Type B pancreatic cell (in vitro differentiated cells): ENCODE measurements at places on chromosomes 12 and 14.

GRCh38 chr12:103688376-103689063 is 101.4 kb downstream of the STAB2 start:
- DNase-seq, result no peak

DNA sequence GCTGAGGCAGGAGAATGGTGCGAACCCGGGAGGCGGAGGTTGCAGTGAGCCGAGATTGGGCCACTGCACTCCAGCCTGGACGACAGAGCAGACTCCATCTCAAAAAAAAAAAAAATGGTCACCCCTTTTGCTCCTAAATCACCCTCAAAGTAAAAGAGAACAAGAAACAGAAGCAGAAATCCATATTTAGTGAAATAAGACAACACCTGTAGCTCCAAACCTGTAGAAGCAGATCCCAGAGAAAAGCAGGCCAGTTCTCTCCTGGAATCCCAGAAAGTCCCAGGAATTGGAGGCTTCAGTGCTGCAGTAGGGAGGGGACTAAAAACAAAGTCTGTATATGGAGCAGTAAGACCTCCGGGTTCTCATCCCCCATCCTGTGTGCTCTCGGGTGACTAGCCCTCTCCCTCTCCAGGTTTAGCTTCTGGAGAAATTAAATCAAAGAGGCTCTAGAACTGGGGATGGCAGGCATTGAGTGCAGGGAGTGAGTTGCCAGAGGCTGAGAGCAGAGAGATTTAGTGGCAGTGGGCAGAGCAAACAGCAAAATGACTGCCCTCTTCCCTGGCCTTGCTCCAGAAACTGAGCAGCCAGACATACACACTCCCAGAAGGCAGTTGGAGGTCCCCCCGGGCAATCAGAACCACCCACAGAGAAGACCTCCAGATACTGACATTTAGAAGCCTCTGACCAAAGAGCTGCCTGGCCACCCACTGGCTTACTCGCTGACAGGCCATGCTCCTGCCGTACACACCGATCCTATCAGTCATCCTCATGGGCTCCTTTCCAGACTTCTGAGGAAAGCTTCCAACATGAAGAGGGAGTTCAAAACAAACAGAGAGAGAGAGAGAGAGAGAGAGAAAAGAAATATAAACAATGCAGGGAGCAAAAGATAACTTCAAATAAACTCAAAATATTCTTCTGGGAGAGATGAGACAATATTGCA is 6.3 kb upstream of the MLXIP start:
- no peak for DNase-seq

DNA sequence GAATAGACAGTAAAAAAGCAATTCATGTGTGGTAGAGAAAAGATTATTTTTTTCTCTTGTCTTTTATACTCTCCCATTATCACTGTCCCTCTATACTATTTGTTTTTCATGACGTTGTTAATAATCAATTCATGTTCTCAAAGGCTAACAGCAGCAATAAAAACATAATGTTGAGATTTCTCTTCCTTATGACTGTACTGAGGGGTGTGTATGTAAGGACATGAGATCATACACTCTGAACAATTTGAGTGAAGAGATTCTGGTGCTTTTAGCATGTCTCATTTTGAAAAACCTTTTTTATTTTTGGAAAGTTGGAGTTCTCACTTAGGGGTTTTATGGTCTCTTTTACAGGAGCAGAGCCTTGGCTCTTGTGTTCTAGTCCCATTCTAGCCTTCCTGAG is 3.8 kb upstream of the TSPAN8 start:
- no peak for DNase-seq

DNA sequence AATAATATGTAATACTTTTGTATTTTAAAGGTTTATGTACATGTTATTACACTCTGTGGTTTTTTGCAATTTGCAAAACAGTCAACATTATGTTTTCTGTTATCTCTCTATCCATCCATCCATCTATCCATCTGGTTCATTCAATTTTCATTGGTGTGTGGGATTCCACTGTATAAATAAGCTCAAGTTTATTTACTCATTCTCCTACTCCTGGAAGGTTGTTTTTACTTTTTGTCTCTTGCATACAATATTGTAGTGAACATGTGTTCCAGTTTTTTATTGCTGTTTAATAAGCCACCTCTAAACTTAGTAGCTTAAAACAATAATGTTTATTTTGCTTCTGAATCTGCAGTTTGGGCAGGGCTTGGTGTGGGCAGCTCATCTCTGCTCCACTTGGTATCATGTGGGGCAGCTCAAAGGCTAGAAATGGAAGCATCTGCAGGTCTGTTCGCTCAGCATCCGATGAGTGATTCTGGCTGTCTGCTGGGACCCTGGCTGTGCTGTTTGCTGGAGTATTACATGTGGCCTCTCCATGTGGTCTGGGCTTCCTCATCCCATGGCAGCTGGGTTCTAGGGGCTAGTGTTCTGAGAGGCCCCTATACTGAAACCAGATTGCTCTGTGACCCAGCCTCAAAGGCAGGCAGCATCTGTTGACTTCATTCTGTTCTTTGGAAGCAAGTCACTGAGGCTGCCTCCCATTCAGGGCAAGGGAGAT is 98.8 kb downstream of the SLC25A47 start:
- no peak for DNase-seq

DNA sequence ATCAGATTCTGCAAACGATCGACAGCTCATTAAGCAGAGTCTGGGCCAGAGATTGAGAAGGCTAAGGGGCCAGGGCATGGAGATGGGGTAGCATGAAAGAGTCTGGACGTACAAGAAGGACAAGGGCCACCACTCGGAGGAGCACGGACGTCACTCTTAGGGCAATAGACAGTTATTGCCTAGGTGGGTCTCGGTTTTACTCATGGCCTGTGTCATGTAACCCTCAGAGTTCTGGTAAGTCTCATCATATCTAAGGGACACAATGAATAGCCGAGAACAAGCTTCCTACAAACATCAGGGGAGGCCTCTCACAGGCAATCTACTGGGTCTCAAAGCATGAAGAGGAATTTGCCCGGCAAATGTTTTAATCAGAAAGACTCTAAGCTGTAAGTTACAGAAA is 30.4 kb upstream of the ITPK1 start:
- no peak for DNase-seq

- DNase-seq, result no peak
These were observed 191.0 kb downstream of the FBXL14 start for GRCh38 chr12:1403417-1403816.

DNA sequence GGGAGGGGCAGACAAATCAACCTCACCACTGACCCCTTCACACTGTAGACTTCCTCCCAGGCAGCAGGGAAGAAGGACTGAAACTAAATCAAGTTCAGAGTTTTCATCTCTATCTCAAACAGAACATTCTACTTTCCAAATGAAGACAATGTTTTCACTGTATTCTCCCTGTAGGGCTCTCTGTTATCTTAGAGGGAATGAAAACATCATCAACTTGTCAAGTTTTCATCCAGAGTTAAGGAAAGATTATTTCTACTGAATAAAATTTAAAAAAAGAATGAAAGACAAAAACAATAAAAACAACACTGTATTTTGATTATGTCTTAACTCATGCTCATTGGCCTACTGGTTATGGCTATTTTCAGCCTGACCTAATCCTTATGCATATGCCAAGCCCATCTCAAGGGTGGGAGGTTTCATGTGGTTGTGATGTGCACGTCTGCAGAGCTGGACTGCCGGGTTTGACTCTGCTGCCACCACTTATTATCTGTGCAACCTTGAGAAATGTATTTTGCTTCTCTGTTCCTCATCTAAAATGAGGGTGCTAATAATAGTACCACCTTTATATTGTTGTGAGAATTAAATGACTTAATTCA is 152.0 kb upstream of the AVPR1A start:
- no peak for DNase-seq

- no peak for DNase-seq
These were observed 103.3 kb upstream of the CCDC175 start for GRCh38 chr14:59679872-59680271.

GRCh38 chr12:93838193-93838592 is 161.0 kb downstream of the CRADD start:
- no peak for DNase-seq

DNA sequence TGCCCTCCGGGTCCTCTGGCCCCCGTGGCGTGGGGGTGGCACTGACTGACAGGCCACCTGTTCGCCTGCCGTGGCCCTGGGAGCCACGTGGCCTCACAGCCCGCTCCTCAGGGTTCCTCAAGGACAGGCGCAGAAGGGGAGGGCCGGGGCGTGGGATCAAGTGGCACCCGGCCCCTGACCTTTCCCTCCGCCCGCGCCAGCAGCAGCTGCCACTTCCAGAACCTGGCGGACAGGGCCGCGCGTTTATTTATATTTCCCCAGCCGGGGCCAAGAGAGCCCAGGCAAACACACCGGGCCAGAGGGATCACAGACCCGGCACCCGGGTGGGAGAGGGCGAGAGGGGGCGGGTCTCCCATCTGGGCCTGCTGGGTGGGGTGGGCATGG is 92.6 kb downstream of the RFLNA start:
- no peak for DNase-seq

DNA sequence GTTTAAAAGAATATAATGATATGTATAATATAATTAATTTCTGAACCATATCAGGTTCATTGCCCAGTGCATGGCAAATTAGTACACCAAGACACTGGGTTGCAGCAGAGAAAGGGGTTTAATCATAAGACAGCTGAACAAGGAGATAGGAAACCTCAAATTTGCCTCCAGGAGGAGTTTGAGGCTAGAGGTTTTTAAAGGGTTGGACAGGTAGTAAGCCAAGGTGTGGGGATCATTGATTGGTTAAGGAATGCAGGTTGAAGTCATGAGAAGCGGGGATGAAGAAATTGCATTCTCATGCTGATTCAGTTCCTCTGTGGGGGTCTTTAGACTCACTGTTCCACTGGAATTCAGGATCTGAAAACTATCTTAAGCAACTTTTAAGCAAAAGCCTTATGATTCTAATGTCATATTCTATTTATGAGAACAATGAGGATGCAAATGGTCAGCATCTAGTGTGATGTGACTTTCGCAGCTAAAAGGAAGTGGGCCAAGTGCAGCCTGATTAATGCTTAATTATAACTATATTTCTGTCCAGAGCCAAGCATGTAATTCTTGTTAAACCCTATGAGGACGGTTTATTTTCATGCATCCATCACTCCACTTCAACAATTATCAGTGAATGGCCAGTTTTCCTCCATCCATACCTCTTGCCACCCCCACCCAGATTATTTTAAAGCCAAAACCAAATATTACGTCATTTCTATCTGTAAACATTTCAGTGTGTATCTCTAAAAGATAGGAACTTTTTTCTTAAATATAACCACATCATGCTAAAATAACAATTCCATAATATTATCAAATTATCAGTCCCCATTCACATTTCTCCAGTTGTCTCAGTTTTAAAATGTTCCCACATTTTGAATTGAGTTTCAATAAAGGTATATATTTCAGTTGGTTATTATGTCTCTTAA is 14.9 kb downstream of the RNF212B start:
- DNase-seq, result no peak

DNA sequence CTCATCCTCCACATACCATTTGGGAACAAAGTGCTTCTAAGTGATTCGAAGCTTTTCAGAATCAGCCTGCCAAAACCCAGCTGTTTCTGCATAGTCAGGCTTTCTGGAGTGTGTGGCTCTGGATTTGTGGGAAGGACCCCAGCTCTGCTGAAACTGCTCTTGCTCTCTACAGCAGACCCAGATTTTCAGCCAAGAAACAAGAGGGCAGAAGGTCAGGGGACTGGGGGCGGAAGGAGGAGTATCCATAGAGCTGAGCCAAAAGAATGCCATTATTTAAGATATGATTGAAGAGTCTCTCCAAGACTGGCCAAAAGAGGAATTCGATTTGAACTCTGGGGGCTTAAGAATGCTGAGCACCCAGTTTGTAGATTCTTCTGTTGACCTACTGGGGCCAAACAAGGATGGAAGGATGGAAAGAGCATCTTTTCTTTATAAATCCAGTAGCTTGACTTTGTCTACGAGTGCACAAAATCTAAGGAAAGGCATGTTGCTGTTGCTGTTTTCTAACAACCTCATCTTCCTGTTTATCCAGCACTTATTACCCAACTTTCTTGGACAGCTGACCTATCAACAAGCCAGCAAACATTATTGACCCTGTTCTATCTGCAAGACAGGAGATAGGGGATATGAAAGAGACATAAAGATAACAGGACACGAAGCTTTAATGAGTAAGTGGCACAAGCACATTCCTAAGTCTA is 29.2 kb downstream of the FBLN5 start:
- DNase-seq, result no peak

- no peak for DNase-seq
These were observed 27.1 kb downstream of the DAO start for GRCh38 chr12:108906971-108907370.

- no peak for DNase-seq
These were observed 1.5 kb downstream of the HIF1A start for GRCh38 chr14:61696753-61697318.

DNA sequence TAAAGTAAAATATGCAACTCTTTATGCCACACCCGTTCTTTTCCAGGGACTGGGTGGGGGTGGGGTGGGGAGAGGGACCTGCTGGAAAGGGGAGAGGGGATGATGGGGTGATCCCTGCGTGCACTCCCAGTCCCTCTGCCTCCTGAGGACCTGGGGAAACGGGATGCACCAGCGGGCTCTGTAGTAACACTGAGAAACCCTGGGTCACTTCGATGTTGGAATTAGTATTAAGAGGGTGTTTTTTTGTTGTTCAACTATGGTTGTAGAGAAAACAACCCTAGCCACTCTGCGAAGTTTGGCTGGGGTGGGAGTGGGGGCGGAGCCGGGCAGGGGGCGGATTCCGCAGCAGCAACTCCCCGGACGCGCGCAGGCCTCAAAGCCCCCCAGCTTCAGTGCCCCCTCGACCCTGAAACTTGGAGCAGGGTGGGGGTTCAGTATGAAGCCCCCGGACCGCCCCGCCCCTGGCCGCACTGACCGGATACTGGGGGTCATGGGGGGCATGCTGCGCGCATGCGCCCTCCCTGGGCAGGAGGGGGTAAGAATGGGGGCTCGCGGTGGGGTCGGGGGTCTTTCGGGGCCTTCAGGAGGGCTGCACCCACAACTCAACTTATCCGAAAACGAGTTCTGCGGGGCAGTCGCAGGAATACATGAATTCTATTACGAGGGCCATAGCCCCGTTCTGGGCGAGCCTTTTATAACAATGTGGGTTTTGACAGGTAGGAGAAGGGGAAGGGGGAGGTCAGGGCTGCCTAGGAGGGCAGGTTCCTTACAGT is 1.3 kb upstream of the ARHGEF25 start:
- DNase-seq, result no peak
